Progenitor cell of endocrine pancreas (in vitro differentiated cells): ENCODE measurements at places on chromosomes 1 and 21. TPM values are rescaled to one million over a fixed set of nuclear protein-coding genes. Genes with fewer than 3 reads are reported as not detected.

DNA sequence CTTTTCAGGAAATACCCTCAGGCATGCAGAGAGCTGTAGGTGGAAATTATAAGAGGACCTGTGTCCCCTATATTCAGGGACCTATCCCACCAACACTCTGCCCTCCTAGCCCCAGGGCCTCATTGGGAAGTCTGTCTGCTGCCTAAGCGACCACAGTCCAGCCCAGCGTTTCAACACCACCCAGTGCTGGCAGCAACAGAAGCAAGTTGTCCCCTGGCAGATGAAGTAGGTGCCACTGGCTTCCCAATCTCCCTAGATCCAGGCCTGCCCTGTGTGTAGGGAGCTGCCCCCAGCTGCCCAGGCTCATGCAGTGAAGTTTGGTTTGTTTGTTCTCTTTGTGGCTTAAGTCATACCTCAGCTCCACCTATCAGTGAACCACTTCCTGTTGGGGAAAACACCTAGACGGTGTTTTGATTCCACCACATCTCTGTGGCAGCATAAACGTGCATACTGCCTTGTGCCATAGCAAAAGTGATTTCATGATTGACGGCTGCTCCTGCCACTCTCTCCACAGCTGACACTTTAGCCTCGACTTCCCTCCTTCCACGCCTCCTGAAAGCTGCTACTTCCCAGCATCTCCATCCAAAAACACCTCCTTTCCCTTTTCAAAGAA, 8.1 kb upstream of the LEFTY1 start:
- DNase-seq = no peak

DNA sequence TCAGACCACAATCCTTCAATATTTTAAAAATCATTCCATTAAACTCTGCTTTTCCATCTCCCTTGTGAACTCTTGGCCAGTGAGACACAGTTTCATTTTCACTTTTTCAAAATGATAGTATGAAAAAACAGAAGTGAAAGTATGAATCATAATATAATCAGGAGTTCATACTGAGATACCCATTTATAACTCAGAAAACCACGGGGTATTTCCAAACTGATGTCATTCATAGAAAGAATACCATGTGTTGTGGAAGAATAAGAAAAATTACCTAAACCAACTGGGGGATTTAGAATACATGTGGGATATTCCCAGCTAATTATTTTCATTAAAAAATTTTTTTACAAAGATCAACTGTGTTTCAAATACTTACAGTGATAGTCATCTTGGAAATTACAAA, 149.9 kb downstream of the MRPL39 start:
- DNase-seq = no peak

- DNase-seq = no peak
Measured at GRCh38 chr1:163104385-163105099, 35.4 kb downstream of the RGS4 start.

TLCD4 gene
- 33.8 and 34.2 TPM in 2 replicates for total RNA-seq

DNA sequence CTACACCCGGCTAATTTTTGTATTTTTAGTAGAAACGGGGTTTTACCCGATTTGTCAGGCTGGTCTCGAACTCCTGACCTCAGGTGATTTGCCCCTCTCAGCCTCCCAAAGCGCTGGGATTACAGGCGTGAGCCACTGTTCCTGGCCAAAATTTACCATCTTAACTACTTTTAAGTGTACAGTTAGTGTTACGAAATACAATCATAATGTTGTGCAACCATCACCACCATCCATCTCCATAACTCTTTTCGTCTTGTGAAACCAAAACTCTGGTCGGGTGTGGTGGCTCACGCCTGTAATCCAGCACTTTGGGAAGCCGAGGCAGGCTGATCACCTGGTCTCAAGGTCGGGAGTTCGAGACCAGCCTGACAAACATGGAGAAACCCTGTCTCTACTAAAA, 14.1 kb upstream of the ZBTB40 start:
- no peak for DNase-seq

- no peak for DNase-seq
Measured at GRCh38 chr1:21762022-21762404, 20.9 kb downstream of the USP48 start.

DNA sequence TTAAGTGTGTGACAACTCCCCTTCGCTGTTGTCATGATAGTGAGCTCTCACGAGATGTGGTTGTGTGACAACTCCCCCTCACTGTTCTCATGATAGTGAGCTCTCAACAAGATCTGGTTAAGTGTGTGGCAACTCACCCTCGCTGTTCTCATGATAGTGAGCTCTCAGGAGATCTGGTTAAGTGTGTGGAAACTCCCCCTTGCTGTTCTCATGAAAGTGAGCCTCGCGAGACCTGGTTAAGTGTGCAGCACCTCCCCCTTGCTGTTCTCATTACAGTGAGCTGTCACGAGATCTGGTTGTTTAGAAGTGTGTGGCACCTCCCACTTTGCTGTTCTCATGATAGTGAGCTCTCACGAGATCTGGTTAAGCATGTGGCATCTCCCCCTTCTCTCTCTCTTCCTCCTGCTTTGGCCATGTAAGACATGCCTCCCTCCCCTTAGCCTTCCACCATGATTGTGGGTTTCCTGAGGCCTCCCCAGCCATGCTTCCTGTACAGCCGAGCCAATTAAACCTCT, 25.1 kb upstream of the LSS start:
- DNase-seq = no peak

GRCh38 chr1:227546059-227546458, 17.3 kb upstream of the ZNF678 start:
- no peak for DNase-seq

DNA sequence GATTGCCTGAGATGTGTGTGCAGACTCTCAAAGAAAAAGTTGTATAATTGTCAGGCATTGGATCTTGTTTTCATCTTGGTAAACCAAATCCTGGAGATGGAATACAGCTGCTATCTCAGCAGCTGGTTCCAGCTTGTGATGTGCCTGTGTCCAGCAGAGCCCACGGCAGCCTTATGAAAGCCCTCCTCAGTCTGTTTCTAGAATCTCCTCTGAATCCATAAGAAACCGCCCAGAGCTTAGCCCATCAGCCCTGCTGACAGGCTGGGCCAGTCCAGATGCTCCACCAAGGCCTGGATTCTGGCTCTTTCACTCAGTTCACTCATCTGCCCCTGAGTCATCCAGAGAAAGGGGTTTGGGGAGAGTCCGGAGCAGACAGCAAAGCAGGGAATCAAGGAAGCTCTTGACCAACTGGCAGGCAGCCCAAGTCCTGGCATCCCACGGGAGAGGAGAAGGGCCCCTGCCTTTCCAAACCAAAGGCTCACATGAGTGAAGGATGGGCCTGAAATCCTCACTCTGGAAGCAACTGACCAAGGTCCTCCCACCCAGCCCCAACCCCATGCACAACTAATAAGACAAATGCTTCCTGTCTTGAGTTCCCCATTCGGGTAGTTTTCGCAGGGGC, 45.7 kb downstream of the NAV1 start:
- no peak for DNase-seq
